ENCODE measurements at places on chromosomes 11 and 22.
A peak's percentile ranks its signal among the peaks of the same experiment; 100 is the strongest.

- no peak for DNase-seq
Measured at GRCh38 chr22:48396091-48396784, 1431.4 kb downstream of the BRD1 start.

GRCh38 chr11:116586392-116586791, 186.4 kb downstream of the BUD13 start:
- DNase-seq, result no peak

- no peak for DNase-seq
Measured at GRCh38 chr22:36478966-36479365, 2.5 kb downstream of the TXN2 start.

DNA sequence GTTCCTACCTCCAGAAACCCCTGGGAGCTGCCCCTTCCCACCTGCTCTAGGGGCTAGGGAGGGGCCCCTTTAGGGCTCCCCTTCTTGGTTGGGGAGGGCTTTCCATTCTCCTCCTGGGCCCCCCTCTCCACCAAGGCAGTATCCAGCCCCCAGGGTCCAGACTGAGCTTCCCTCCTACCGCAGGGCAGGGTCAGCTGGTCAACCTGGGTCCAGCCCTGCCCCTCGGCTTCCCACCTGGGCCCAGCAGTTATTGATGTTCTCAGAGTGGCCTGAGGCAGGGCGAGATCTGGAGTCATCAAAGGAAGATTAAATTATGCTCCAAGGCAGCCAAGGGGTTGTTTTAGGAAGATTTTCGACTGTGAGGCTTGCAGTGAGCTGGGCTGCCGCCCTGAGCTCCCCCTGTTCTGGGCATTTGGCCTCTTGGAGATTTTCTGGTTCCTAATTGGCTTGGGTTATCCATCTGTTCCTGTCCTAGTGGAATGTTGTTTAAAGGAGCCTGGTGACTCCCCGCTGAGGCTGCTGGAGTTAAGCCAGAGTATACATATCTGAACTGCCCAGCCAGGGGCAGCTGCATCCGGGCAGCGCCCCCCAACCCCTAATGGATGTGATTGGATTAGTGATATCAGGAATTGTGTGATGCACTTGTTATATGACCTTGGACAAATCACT, 1.8 kb upstream of the SLC22A8 start:
- peak; percentile 49 for DNase-seq

DNA sequence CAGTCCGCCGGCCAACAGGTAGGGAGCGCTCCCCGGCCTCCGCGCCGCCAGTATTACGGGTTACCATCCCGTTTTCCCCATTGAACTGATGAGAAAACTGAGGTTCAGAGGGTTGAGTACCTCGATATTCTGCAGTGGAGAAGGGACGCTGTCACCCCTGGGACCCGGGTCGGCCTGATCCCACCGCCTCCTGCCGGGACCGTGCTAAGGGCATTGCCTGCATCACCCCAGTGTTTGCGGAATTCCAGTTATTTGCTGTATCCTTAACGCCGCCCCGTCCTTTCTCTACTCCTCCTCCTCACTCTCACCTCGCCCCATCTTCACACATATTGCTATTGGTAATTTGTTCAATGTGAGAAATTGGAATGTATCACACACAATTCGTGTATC, 370 bp upstream of the A4GALT start:
- no peak for DNase-seq

DNA sequence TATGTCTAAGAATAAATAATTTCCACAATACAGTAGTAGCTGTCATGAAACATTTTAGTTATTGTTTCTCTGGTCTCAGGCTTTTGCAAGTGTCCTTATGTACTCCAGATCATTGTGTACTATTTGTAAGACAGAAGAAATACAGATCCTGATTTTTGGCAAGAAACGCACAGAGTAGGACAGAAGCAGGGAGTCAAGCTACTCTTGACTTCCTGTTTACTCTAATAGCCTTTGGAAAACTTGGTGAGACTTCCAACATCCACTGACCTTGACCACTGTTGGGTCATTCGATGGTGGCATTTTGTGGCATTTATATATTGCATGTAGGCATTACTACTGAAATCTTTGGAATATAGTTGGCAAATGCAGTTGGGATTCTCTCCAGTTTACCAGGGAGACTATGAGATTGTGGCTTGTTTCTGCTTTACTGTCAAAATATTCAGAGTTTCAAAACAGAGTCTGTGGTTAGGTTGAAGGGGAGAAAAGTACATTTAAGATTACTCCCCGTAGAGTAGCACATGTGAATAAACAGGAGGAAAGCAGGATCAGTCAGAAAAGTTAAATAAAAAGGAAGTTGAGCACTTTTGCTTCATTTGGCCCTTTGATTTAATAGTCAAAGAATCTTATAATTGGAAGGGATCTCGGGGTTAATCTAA, 726.1 kb upstream of the CCDC90B start:
- no peak for DNase-seq

- DNase-seq, result no peak
Measured at GRCh38 chr11:10575346-10576034, 7.0 kb upstream of the LYVE1 start.

Measured in A172 (cell line).